ENCODE measurements at places on chromosomes 7 and 10.

DNA sequence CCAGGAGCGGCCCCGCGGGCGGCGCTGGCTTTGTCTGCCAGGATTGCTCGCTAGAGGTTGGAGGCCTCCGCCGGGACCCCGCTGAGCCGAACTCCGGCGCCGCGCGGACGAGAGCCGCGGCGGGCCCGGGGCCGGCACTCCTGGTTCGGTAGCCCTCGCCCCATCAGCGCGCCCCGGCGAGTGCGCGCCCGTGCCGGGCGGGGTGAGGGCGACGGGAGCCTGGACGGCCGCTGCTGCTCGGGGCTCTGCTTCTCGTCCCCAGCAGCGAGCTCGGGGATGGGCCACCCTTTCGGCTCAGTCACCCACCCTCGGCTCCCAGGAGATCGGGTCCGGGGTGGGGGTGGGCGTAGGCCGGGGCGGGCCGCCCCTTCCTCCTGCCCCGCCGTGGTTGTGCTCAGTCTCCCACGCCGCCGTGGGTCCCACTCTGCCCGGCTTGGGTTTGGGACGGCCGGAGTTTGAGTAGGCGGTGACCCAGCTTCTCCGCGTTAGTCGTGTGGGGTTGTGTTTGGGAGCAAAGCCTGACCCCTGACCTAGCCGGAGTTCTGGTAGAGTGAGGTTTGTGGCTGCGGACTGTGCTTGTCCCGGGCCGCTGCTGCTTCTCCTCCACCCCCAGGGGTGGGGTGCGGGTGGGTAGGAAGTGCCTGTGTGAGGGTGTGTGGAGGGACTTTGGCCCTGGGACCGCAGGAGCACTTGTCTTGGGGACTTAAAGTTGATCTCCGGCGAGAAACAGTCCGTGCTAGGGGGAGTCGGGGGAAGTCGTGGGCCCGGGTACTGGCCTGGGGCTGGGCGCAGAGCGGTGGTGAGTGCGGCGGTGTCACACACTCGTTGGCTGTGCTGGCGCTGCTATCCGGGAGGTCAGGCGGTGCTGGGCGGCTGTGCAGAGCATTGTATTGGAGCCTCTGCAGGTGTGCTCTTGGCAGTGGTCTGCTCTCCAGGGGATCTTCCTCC is 677 bp downstream of the TSPAN14 start:
- peak; percentile 76 for DNase-seq

DNA sequence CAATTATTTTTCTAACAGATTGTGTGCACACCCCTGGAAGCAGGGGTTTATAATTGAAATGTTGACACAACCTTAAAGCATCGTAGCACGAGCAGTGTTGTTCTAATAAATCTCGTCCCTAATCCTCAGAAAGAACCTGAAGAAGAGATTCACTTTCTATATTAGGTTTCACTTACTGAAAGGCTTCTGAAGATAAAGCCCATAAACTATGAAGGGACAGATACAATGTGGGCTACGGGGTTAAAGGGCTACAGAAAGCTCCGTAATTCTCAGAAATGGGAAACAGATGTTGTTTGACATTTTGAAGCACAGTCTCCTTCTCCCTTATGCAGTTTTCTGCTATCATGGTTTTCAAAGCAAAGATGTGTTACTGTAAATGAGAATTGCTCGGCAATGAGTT is 479.6 kb downstream of the GATA3 start:
- DNase-seq = no peak

DNA sequence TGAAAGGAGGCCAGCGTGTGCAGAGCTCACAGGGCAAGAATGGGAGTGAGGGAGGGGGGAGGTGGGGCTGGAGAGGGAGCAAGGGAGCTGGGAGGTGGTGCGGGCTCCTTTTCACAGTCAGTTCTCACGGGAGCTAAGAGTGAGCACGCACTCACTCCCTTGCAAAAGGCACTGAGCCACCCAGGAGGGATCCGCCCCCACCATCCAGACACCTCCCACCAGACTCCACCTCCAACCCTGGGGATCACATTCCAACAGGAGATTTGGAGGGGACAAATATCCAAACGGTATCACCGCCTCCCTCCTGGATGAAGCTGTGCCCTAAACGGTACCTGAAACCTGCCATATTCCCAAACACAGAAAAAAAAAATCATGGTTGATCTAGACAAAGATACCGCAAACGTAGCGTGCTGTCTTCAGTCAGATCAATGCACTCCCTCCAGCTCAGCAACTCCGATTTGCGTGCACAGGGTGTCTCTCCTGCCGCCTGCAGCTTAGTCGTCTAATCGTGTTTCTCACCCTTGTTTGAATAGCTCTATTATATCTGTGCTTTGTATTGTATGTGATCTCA is 20.3 kb upstream of the PRKAG2 start:
- peak; percentile 13 for DNase-seq

GRCh38 chr7:73418113-73418703 is 15.4 kb upstream of the FZD9 start:
- no peak for DNase-seq

GRCh38 chr7:54664235-54665228 is 94.5 kb downstream of the SEC61G start:
- no peak for DNase-seq

GRCh38 chr7:148662646-148663045 is 36.1 kb upstream of the CUL1 start:
- DNase-seq = no peak

DNA sequence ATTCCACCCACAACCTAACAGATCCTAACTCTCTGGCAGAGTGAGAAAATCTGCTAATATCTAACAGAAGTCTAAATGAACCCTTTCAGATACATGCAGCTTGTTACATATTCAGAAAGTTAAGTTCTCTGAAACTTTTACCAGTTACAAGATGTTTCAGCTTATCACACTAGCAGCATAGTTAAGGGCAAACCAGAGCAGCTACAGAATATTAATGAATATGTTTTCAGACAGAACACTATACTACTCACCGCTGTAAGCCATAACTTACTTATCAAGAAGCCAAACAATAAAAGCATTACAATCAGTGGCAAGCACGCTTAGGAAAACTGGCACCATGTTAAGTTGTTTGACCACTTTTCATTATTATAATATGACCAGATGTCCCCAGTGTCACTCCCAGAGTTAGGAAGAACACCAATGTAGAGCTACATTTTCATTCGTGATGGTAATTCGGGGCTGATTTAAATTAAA is 2.7 kb downstream of the ITGB1 start:
- no peak for DNase-seq

- no peak for DNase-seq
These were observed 374.2 kb upstream of the SEMA3A start for GRCh38 chr7:84568781-84569180.

- DNase-seq = no peak
These were observed 97.6 kb downstream of the KIAA1217 start for GRCh38 chr10:24306507-24306875.

- DNase-seq = no peak
These were observed 327.4 kb upstream of the SHH start for GRCh38 chr7:156139633-156140032.

- DNase-seq = no peak
These were observed 76.0 kb downstream of the GPR141 start for GRCh38 chr7:37759526-37759925.

DNA sequence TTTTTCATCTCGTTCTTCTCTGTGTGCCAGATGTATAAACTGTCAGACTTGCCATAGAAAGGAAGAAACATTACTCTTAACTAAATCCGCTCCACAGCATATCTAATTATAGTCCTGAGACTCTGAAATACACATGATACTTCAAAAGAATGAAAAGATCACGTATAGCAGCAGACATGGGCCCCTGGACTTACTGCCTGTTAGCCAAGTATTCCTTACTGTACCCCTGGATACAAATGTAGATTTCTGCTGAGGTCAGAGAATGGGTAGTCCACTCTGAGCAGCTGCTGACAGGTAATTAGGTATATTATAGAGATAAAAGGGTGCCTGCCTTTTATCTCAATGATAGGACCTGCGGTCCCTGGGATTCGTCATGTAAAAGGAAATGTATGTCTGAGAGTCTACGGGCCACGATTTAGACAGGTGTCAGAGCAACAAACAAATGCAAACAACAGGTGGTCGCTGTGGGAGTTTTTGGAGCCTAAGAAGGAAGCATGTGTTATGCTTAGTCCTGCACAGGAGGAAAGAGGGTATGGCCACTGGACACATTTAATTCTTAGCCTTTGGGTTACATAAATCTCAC is 69.4 kb downstream of the VOPP1 start:
- no peak for DNase-seq

DNA sequence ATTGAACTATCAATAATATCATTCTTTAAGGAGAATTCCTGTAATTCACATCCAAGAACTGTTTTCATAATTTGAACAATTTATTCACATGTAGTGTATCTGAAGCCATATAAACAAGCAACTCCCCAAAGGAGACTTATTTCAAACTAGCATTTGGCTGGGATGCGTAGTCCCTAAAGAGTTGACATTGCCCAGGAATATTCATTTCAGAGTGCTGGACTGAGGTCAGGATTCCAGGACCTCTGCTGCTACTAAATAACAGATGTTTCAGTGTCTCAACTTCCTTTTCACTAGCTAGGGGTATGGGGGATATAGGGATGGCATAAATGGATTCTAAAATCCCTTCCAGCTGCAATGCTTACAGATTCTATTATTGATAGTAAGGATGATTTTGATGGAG is 177.0 kb downstream of the TSPAN12 start:
- no peak for DNase-seq

DNA sequence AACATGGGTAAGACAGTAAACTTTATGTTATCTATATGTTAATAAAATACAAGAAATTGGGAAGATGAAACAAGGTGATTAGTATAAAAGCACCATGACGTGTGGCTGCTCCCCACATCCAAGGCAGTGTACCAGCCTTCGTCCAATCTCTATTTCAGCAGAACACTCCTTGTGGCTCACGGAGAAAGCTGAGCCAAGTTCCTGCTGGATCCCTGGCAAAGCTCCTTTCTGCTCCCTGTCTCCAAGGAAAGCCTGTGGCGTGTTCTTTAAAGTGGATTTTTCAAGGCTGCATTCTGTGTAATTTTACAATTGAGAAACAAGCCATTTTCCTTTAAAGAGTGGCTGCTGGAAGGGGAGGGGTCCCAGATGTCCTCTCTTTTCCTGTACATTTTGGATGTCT is 467.3 kb downstream of the PTPRN2 start:
- peak; percentile 21 for DNase-seq

DNA sequence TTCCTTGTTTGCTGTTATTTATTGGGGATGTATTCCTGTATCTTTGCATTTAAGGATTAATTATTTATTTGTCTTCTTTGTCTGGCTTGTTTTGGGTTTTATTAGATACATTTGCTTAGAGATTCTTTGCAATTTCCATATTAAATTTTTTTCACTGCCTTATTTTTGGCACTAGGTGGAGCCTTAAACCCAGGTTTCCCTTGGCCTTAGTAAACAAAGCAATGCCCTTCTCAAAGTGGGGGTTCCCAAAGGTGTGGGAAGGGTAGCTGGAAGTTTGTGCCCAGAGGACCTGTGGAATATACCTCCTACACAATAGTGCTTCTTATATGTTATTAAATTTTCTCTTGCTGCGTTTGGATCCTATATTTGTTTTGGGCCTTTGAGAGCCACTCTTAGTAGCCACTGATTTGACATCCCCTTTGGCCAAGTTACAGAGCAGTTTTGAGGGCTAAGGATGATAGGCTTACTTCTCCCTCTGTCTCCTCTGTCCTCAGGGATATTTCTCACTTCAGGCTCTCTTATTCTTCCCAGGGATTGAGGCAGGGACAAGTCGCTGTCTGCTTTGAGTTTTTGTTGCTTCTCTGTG is 162.3 kb downstream of the ITGB1 start:
- no peak for DNase-seq

- DNase-seq = no peak
These were observed 3.0 kb downstream of the H2BK1 start for GRCh38 chr7:151207315-151207714.

GRCh38 chr7:44625526-44626471 is 19.4 kb downstream of the OGDH start:
- DNase-seq = peak; percentile 62

DNA sequence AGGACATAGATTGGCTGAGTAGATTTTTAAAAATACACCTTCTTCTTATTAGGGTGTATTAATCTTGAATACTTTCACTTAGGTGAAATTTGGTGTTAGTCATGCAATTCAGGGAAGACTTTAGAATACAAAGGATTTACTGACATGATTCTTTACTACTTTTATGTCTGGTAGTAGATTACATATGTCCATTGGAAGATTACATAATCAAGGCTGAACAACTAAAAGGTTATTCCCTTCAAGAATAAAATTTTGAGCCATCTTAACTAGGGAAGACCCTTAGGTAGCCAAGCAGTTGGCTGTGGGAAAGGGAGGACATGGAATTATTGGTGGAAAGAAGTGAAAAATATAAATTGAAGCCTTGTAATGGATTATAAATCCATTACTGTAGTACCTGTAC is 165.0 kb downstream of the ITGB1 start:
- DNase-seq = no peak

- no peak for DNase-seq
These were observed 158.2 kb upstream of the PRKCQ start for GRCh38 chr10:6738112-6738768.

- DNase-seq = no peak
These were observed 206.3 kb upstream of the PRSS1 start for GRCh38 chr7:142542942-142543341.

DNA sequence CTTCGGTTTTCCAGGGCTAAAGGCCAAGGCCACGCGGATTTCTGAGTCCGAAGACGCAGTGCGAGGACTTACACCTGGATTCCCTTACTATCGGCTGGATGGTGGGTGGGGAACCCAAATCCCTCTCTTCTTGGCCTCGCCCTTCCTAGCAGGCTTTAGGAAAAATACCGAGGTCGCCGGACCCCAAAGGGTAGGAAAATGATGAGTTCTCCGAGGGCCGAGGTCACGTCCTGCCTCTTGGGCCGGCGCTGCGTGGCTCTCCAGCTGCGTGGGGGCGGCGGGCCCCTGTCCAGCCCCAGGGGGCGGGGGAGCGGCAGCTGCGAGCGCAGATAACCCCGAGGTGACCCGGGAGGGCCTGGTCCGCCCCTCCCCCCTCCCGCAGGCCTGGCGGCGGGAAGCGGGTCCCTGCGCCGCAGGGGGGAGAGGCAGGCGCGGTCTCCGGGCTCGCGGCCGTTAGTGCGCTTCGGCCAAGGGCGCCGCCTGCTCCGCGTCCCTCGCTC is 805 bp upstream of the HMX3 start:
- no peak for DNase-seq

- DNase-seq = no peak
These were observed 341.5 kb upstream of the AOAH start for GRCh38 chr7:37065779-37066271.

DNA sequence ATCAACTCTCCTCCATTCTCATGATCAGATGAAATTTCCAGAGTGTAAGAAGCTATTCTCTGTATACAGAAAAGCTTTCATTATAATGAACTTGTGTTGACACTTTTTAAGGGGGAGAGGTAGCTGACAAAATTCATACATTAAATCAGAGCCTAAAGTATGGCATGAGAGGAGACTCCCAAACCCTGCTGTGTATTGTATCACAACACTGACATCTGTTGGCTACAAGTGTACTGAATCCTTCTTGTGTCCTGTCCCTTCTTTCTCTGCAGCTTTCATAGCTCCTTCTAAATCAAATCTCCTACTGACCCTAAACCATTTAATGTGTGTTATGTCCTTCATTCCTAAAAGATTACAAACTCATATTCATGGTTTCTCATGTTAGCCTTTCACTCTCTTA is 70.9 kb downstream of the GCC1 start:
- DNase-seq = no peak

- DNase-seq = no peak
These were observed 173.5 kb downstream of the TSPAN12 start for GRCh38 chr7:120684463-120684862.

- DNase-seq = no peak
These were observed 480 bp downstream of the VPS50 start for GRCh38 chr7:93232673-93233018.

Data from activated effector memory CD4-positive, alpha-beta T cell treated with anti-CD3 and anti-CD28 coated beads, Interleukin-2, amount 50 U/mL, for 16 hours (primary cell).